ENCODE measurements at places on chromosomes 4 and X.

GRCh38 chr4:24382381-24382780 lies 202.0 kb downstream of the DHX15 start:
- DNase-seq, result no peak

DNA sequence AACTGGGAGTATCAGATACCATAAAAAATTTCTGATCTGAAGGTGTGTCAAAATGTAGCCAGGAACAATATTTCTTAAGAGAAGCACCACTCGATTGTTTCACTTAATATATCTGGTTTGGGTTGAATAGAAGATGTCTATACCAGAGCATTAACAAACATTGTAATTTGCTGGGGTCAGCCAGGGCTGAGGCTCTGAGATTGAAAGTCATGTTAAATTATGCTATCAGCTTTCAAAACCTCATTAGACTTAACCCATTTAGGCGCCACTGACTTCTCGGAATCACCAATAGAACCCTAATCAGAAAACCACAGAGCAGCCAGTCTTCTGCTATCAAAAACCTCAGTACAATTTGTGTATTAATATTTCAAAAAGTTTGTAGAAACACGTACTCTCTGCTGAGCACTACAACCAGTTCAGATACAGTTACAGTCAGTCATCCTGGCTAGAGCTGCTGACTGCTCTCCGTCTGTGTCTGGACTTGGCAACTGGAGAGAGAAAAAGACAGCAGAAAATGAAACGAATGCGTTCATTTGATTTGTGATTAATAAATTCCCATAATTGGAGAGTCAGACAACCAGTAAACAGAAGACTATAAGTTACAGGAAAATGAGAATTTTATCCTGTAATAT lies 848.6 kb upstream of the PABPC4L start:
- no peak for DNase-seq

DNA sequence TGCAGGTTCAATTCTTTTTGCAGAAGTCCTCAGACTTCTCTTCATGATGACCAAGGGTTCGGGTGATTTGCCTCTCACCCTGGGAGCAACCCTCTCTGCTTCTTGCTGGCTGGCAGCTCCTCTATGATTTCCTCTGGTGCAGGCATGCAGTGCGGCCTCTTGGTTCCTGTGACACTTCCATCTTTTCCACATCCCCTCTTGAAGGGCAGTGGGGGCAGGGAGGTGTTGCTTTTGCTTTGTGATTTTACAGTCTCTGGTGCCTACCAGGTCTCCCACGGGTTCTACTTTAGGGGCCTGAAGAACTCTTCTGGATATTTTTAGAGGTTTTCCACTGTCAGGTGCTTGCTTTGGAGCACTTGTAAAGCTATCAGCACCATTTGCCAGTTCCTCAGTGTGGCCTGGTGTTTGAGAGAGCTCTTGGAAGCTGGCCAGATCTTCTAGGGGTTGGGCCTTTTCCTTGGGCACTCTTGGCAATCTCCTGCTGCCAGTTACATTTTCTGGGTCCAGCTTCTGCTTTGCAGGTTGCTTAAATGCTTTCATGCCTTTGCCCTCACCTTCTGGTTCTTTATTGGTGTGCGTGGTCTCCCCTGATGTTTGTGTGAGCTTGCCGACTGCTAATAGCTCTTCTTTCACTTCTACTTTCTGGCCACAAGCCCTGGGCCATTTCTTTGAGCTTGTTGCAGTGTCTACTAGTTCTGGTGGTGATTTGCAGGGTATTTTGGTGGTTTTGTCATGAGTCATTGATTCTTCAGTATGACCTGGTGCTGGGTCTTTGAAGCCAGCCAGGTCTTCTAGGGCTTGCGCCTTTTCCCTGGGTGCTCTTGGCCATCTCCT lies 11.5 kb upstream of the CHST7 start:
- DNase-seq, result no peak

GRCh38 chr4:31291238-31291637 lies 571.1 kb downstream of the PCDH7 start:
- no peak for DNase-seq

DNA sequence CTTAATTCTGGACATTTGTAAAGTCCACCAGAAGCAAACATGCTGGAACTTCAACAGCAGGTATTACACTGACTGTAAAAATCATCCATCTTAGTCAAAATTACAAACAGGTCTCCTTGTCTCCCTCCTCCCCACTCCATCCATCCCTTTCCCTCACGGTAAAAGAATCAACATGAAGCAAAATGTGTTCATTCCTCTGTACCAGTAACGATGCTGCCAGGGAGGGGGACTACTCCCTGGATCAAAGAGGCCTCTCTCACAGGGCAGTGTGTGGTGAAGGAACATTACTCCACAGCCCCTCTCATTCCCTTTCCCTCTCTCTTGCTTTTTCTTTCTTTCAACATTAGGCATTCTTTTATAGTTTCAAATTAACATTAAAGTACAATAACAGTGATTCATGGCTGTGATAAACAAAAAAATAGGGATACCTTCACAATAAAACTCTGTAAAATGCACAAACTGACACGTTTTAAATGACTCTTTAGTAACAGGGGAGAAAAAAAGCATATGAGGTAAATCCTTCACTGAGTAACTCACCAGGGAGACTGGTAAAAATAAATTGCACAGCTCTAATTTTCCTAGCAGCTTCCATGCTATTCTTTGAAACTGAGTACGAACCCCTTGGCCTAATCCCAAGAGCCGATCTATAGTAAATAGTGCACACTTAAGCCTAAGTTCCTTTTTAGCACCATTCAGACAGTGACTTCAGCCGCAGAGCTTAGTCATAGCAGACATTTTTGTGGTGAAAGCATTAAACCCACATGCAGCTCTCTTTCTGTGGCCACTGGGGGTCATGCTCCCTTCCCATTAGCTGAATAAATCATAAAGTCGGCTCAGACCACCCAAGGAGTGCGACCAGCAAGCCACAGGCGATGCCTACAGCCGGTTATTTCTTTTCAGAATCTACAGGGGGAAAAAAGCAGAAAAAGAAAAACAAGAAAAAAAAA lies 215.6 kb upstream of the GYPA start:
- no peak for DNase-seq

DNA sequence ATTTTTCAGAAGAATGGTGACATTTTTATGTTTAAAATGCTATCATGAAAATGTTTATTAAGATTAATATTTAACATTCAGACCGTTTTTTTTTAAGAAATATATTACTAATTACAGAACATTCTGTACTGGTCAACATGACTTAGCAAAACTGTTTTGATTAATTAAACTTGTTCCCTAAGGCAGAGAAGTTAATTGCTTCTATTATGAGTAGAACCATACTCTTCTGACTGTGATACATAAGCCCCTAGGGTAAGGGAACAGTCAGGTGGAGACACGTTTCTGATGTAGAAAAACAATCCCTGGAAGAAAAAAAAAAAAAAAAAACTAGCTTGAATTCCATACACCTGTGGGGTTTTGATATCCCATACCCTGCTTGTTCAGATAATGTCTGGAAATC lies 97.4 kb downstream of the GPM6A start:
- DNase-seq, result no peak

DNA sequence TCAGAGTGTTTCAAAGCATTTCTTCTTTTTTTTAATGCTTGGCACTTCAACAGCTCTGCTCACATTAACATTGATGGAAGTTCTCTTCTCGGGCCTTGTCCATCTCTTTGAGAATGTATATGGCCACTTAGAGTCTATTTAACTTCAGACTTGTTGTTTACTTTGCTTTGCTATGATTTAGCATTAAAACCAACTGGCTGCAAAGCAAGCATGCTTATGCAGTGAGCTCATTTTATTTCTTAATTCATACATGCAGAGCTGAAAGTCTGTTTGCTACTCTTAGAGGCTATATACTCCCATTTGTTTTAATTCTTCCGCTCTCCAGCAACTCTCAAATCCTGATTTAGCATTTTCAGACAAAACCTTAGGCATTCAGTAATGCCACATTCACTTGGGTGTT lies 107.6 kb upstream of the PACRGL start:
- DNase-seq, result no peak

GRCh38 chr4:181956512-181956911 lies 286.7 kb upstream of the TENM3 start:
- no peak for DNase-seq

- DNase-seq, result no peak
Measured at GRCh38 chr4:186422296-186422695, 133.1 kb downstream of the MTNR1A start.

DNA sequence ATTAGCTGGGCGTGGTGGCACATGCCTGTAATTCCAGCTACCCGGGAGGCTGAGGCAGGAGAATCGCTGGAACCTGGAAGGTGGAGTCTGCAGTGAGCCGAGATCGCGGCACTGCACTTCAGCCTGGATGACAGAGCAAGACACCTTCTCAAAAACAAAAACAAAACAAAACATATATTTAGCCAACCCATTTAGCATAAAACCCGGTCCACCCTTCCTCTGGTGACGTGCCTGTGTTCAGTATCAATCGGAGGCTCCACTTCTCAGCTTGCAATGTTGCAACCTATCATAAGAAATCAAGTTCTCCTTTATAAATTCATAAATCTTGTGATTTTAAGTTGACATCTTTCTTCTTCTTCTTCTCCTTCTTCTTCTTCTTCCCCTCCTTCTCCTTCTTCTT lies 73.9 kb downstream of the SLC34A2 start:
- no peak for DNase-seq

DNA sequence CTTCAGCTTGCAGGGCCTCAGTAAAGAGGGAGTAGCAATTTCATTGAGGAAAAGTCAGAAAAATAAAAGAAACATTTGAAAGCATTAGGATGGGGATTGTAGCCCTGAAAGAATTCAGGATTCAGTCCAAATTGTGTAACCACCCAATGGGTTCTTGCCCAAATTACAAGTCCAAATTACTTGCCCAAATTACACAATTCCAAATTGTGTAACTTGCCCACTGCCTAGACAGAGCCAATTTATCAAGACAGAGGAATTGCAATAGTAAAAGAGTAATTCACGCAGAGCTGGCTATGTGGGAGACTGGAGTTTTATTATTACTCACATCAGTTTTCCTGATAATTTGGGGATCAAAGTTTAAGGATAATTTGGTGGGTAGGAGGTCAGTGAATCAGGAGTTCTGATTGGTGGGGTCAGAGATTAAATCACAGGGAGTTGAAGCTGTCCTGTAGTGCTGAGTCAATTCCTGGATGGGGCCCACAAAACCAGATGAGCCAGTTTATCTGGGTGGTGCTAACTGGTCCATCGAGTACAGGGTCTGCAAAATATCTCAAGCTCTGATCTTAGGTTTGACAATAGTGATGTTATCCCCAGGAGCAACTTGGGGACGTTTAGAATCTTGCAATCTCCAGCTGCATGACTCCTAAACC lies 18.1 kb upstream of the PAGE5 start:
- no peak for DNase-seq

DNA sequence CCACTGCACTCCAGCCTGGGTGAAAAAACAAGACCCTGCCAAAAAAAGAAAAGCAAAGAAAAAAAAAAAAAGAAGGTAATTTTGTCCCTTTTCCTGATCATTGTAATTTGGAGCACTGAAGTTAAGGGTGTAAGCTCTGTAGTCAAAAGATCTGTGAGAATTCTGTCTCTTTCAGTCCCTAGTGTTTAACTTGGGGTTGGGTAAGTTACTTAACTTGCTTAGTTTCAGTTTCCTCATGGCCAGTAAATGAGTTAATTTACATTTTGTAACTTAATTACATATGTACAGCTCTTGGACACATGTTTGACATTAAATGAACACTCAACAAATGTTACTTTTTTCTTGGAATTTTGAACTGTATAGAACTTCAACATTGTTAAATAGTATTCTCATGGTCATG lies 10.9 kb upstream of the UBE2K start:
- DNase-seq, result no peak

GRCh38 chrX:46630141-46630540 lies 56.6 kb downstream of the CHST7 start:
- DNase-seq, result no peak

GRCh38 chr4:165184220-165184619 lies 23.1 kb upstream of the KLHL2 start:
- DNase-seq, result no peak

Measured in CD4-positive, alpha-beta T cell treated with Interleukin-6 for 4 hours (primary cell).